ENCODE measurements at places on chromosomes 7 and 10.
A peak's percentile ranks its signal among the peaks of the same experiment; 100 is the strongest.

- DNase-seq = no peak
Measured at GRCh38 chr7:135386776-135387175, 123.1 kb downstream of the CNOT4 start.

- DNase-seq = no peak
Measured at GRCh38 chr10:71124921-71125748, 87.2 kb upstream of the UNC5B start.

DNA sequence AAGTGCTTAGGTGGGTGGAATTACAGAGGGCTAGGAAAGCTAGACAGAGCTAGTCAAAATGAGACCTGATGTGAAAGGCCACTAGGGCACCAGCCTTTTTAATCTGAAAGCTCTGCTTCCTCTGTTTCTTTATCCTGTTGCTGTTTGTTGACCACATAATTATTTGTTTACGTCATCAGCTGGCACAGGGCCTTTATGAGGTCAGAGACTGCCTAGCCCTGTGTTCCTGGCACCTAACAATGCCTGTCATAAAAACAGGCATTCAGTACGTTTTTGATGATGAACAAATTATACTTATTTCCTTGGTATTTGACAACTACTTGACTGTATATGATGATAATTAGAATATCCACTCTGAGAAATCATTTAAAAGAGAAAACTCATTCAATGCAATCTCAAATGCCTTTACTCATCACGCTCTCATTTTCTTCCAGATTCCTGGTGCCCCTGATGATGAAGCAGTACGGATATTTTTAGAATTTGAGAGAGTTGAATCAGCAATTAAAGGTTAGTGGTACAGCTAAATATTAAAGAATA lies 26.0 kb downstream of the RBM17 start:
- DNase-seq = no peak

DNA sequence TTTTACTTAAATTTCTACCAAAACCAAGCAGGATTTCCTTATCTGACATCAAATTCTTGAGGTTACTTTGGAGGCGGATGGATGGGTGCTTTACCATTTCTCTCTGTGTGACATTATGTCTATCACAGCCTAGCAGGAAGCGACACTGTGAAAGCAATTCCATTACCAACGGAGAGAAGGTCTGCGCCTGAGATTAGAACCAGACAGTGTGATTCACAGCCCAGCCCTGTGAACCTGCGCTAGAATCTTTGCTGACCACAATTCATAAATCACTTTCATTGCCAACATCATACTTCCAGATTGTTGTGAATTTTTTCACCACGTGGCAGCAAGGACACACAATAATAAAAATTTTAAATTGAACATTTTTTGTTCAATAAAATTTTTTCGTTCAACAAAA lies 126.5 kb downstream of the CUBN start:
- DNase-seq = peak; percentile 80

DNA sequence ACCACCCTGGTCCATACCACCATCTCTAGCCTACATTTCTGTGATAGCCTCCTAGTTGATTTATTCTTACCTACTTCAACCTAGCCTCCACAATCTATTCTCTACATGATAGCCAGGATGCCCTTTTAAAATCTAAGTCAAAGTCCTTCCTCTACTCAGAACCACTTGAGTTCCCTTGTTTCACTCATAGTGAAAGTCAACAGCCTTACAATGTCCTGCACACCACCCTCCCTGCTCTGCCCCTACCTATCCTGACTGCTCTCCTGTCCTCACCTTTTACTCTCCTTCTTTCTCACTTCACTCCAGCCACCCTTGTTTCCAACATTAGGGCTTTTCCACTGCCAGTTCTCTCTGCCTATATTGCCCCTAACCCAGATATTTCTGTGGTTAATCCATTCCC lies 146.7 kb downstream of the GRM3 start:
- no peak for DNase-seq
